ENCODE measurements at places on chromosomes 4 and X.

DNA sequence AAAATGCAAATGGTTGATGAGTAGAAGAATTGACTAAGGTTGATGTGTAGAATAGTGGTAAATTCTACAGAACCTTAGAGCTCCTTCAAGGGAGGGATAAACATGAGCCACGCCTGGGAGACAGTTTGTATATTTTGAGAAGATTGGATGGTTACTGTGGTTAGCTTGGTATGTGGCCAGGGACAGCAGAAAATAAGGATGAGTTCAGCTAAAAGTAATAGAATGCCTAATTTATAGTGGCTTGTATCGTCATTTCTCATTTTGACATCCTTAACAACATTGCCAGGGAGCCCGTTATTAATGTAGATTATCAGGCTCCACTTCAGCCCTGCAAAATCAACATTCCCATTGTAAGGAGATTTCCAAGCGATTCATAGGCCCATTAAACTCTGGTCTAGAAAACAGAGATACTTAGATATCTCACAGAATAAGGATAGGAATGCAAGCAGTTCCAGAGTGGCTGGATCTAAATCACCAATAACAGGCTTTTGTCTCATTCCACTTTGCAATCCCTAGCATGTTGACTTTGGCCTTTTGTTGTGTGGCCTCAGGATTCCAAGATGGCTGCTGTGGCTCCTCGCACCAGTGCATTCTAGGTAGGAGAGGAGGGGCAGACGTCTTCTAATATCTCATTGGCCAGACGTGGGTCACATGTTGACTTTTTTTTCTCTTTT lies 6.4 kb upstream of the PTTG2 start:
- DNase-seq, result no peak

DNA sequence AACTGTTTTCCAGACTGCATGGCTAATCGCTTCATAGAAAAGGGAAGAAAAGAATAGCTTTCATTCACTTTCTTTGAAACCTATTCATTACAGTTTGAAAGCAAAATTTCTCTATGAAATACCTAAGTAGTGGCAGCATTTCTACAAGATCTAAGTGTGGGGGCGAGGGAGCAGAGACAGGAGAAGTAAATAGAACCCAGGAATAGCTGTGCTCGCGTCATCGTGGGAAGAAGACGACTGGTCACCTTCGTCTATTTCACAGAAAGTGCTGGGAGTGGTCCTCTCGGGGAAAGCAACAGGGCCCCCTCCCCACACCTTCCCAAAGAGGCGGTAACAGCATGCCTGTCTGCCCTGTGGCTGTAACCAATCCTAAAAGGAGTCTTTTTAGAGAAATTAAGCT lies 169.9 kb upstream of the NOCT start:
- DNase-seq, result no peak

- DNase-seq, result no peak
Observed at GRCh38 chrX:9064694-9065093, 30.8 kb upstream of the FAM9B start.

DNA sequence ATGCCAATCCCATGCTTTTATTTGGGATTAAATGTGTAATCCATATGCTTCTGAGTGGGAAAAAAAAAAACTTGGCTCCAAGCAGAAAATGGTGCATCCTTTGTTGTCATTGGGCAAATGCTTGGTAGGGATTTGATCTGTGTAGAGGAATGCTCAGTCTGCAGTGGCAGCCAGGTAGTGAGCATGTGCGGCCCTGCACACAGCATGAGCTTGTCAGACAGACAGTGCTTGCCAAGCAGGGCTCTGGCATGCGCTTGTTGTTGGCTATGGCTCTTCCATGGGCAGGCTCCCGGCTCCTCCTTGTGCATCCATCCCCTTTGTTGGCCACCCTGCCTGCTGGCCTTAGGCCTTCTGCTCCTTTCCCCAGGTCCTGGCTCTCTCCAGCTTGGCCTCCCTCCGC lies 130.3 kb downstream of the GPR143 start:
- no peak for DNase-seq

- no peak for DNase-seq
Observed at GRCh38 chr4:182671749-182672148, 245.4 kb downstream of the DCTD start.

Data from fibroblast of pulmonary artery (primary cell).